ENCODE measurements at places on chromosomes 11 and 22.
A peak's percentile ranks its signal among the peaks of the same experiment; 100 is the strongest.

DNA sequence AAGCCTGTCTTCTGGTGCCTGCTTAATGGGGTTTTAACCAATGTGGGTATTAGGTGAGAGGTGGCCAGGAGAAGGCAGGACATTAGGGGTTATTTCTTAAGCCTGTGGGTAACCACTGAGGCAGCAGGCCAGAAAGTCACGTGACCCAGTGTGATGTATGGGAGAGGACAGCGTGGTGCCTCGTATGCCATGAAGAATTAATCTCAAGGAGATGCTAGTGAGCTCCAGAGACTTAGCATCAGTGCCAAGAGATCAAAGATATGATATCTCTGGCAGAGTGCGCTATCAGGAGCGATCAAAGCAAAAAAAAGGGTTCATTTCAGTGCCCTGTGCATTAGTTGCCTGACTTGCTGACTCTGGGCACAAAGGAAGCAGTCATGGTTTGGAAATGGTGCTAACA is 275.5 kb downstream of the KIRREL3 start:
- no peak for DNase-seq

GRCh38 chr11:116066777-116067176 is 562.6 kb upstream of the CADM1 start:
- no peak for DNase-seq

- no peak for DNase-seq
Measured at GRCh38 chr22:44291674-44292360, 20.9 kb downstream of the SHISAL1 start.

DNA sequence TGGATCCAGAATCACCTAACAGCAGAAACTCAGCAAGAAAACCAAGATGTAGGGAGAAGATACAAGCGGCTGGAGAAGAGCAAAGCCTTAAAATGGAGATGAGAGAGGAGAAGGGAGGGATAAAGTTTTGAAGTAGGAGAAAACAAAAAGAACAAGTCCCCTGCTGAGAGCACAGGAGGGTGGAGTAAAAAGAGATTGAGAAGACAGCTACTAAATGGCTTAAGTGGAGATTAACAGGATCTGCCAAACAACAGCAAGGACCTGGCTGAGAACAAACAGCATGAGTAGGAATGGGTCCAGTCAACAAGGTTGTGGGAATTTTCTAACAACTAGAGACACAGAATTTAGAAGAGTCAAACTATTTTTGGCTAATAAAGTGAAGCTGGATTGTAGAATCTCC is 18.1 kb downstream of the BTG4 start:
- DNase-seq, result no peak

DNA sequence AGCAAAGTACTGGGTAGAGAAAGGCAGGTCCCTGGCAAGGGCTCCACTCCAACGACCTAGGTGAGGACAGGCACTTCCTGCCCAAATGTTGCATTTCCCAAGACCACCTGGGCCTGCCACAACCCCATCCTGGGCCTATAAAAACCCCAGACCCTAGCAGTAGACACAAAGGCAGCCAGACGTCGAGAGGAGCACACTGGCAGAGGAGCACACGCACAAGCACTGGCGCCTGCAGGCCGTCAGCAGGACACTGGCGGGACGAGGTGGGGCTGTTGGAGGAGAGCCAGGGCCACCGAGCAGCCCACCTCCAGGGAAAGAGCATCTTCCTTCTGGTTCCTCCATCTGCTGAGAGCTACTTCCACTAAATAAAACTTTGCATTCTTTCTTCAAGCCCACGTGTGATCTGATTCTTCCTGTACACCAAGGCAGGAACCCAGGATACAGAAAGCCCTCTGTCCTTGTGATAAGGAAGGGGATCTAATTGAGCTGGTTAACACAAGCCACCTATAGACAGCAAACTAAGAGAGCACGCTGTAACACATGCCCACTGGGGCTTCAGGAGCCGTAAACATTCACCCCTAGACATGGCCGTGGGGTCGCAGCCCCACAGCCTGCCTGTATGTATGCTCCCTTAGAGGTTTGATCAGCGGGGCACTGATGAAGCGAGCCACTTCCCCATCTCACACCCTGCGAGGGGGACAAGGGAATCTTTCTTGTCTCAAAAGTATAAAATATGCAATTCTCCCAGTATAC is 89.7 kb upstream of the MTMR2 start:
- DNase-seq, result no peak

DNA sequence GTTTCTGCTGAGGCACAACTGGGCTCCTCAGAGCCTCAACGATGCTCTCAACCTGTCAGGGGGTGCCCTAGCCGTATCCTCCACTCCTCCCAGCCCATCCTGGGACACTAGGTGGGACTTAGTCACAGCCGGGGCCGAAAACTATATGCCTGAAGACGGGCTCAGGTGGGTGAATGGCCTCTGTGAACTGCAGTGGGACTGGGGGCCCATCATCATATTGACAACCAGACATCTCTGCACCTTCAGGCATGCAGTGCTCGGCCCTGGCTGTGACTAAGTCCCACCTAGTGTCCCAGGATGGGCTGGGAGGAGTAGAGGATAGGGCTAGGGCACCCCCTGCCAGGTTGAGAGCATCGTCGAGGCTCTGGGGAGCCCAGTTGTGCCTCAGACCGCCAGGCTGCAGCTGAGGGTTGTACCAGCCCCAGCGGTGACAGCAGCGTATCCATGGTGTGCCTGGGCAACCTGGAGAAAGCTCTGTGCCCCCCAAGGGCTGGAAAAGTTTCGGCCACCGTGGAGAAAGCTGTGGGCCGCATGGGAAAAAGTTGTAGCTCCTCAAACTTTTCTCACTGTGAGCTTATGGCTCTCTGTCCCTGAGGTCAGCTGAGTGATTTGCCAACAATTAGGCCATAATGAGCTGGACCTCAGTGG is 88.9 kb downstream of the RRM1 start:
- no peak for DNase-seq

DNA sequence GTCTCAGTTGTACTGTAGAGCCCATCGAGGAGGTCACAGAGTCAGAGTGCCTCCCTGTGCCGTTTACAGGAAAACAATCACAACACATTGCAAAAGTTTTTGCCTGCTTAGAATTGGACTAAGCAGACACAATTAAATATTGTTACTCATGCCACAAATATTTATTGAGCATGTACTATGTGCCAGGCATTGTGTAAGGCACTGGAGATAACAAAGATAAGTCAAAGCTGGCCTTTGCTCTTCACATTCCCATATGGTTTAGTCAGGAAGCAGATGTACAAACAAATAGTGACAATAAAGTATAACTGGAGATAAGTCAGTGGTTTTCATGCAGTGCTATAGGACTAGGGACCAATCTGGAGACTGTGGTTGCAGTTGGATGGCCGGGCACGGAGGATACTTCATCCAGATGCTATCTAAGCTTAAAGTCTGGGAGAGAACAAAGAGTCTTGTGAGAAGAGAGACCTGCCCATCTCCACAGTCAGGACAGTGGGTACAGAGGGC is 550.7 kb downstream of the INSC start:
- no peak for DNase-seq

DNA sequence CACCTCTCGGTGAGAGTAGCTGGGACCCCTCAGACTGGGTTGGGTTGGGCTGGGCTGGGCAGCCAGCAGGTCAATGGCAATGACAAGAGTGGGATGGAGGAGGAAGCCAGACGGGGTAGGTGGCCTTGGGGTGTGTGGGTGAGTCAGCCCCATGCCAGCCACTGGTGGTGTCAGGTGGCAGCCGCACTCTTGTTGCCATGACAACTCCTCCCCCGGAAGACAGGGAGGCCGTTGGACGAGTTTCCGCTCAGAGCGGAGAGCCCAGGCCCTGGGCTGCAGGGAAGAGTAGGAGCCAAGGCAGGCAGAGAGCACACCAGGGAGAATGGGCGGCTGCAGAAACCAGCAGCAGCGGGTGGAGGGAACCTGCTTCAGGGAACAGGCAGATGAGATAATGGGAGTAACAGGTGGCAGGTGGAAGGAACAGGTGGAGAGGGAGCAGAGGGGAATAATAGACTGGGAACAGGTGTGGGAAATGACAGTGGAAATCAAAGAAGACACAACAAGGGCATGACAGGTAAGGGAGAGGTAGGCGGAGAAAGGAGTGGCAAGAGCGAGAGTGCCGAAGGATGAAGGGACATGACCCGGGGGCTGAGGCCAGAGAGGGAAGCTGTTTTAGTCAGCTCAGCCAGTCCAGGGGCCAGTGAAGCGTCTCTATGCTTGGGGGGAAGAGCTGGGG is 8.7 kb downstream of the SPTBN2 start:
- DNase-seq, result peak; percentile 95

Data from NCI-H345 (cell line).